ENCODE measurements at places on chromosomes 3 and 15. TPM values are rescaled to one million over a fixed set of nuclear protein-coding genes. Genes with fewer than 3 reads are reported as not detected.

DNA sequence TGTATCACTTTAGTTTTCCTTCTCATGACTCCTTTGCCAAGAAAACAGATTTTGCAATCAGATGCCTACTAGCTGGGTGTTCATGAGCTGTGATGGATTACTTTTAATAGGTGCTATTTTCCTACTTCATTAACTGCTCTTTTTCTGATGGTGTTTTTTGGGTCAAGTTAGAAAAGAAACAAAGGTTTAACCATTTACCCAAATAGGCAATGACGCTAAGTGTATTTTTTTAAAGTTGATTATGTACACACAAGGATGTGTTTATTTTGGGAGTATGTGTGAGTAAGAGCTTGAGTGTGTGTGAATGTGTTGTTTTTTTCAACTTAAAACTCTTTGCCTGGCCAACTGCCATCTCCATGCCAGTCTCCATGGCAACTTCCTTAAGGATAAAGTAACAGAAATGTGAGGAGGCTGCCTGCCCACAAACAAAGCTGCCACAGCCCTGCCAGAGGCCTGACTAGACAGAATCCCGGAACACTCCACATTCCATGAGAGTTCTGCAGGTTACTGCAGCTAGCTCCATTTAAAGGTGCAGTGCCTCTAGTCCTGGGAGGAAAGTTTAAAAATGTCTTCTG is 215.6 kb upstream of the RBMS3 start:
- peak; percentile 92 for DNase-seq

DNA sequence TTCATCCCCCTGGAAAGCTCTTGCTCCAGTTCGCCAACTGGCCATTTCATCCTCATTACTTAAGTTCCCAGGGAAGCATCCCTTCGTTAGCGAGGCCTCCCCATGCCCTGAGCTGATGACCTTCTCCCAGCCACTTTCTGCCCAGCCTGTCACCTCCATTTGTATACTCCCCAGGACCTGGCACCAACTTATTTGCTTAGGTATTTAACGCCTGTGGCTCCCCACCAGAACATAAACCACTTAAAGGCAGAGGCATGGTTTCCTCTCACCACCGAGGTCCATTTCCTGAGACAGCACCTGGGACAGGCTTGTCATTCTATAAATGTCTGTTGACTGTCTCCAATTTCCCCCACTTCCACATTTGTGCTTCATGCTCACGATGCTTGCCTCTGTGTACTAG is 189.0 kb downstream of the ZNF621 start:
- DNase-seq, result no peak

DNA sequence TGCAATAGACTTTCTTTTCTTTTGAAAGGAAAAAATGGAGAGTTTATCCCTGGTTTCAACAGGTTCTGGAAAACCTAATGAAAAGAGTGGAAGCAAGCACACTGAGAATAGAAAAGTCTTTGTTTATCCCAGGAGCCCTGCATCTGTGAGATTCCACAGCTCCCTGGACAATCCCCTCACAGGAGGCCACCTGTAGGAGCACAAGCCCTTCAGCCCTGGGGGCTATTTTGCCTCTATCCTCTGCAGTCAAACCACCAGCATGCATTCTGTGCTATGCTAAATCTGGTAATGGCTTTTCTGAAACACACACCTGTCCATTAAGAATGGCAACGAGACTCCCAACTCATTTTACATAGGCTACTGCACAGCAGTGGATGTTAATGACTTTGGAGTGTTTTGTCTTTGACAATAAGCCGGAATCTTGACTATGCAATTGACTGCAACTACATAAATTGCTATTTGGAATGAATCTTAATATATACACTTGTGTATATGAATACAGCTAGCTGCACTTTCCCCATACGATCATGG is 369.4 kb downstream of the NR2F2 start:
- no peak for DNase-seq

- no peak for DNase-seq
These were observed 17.4 kb downstream of the PTPN23 start for GRCh38 chr3:47398228-47398627.

DNA sequence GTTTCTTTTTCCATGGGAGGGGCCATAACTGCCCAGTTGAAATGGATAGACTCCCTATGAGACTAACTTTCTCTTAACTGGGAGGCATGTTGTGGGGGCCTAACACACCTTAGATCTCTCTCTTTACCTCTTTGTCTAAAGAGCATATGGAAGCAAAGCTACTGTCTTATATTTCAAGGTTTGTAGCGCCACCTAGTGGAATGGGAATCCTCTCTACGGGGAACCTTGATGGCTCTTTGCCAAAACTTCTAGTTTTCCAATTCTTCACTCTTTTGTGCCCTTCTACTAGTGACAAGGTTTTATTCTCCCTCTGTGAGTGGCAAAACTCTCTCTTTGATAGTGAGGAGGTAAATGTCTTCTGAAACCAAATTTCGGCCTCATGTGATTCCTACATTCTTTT is 1030.4 kb upstream of the CADM2 start:
- no peak for DNase-seq

DNA sequence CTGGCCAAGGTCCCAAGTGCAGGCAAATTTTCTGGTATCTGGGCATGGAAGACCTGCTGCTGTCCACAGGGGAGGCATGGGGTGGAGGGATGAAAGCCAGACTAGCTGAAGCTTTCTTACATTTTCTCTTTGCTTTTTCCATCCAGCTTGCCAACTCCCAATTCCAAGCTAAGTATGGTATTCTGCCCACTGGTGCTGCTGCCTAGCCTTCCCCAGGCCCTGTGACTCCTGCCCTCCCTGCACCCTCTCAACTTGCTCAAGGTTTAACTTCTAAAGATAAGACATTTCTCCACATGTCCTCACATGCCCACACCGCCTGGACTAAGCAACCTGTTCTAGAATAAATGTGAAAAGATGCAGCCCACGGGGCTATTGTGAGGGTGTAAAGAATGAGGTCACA is 59.5 kb upstream of the HACD2 start:
- no peak for DNase-seq

Gene NXPE3
- total RNA-seq, result 12.4 TPM

Gene DAZL
- total RNA-seq, result not detected

Gene PLCL2
- total RNA-seq, result 9.6 TPM

Gene ARGFX
- not detected for total RNA-seq

All from MG63 (cell line).